ENCODE measurements at places on chromosomes 4 and X. TPM values are rescaled to one million over a fixed set of nuclear protein-coding genes. Genes with fewer than 3 reads are reported as not detected.

DNA sequence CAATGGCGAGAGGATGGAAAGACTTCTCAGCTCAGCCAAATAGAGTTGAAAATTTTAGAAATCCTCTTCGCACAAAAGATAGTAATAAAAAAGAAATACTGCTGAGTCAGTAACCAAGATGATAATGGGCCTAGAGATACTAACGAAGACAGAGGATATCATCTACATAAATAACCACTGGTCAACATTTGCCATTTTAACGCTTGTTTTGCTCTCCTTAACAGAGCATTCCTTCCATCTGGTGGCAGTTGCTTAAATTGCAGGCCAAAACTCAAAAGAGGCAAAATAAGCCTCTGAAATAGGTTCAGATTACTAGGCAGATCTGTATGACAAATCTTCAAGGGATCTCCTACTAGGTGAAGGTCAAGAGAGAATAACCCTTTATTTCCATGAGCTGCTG, 51.7 kb upstream of the MCF2 start:
- no peak for DNase-seq

The UGT2B17 gene
- not detected for total RNA-seq

DNA sequence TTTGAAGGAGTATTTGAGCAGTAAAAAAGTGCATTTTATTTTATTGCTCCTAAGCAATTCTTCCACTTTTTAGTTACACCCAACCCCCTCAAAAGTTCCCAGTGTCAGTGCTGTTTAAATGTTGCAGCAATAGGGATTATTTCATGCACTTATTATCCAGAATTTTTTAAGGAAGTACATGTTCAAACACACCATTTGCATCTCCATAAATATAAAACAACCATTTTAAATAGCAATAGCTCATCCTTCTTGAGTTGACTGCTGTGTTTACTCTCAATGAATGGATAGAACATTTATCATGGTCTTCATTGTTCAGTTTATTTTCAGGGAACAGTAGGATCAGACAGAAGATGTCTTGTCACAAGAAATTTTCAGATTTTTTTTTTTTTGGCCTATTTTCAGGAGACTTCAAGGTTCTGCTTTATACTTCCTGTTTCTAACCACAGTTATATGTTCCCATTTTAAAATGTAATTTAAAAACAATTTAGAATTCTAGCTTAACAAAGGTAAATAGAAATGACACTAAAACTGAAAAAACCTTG, 171.9 kb downstream of the TMA16 start:
- no peak for DNase-seq

The AKAP4 gene
- not detected for total RNA-seq

DNA sequence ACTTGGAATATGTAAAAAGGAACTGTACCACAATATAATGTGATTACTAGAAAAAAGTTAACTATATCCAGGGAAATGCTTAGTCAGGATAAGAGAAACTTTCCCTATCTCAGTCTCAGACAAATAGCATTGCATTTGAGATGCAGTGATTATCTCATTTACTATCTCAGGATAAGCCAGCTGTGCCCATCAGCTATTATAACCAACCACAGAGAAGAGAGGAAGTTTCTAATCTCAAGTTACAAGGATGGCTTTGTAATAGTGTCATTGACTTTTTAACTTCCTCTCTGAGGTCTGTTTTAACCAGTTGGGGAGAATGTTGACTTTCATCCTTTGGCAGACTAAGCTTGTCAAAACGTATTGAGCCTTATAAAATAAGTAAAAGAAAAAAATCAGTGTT, 56.5 kb downstream of the SNX25 start:
- no peak for DNase-seq

GRCh38 chr4:80069837-80070731, 2.9 kb downstream of the ANTXR2 start:
- DNase-seq, result no peak

- DNase-seq, result no peak
Measured at GRCh38 chrX:38662640-38663039, 101.3 kb downstream of the TSPAN7 start.

DNA sequence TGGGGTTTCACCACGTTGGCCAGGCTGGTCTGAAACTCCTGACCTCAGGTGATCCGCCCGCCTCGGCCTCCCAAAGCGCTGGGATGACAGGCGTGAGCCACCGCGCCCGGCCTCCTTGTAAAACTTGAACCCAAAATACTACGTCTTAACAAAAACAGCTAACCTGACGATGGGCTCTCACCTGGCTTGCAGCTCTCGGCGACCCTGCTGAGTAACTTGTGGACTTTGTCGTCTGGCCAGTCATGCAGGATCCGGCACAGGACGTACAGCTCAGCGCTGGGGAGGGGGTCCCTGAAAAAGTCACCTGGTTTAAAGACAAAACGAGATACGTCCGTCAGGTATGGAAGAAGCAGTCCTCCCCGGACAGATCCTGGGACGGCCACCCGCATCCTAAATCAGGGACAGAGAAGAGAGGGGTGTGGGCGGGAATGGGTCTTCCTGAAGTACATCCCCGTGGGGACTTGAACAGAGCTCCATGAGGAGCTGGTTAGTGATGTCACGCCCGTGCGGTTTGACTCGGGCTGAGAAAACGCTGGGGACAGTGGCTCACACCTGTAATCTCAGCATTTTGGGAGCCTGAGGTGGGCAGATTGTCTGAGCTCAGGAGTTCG, 20.7 kb upstream of the SLC25A6 start:
- no peak for DNase-seq

- no peak for DNase-seq
Measured at GRCh38 chr4:47839259-47839658, 1.4 kb upstream of the CORIN start.

The SYNPO2 gene
- 0.89 TPM for total RNA-seq

DNA sequence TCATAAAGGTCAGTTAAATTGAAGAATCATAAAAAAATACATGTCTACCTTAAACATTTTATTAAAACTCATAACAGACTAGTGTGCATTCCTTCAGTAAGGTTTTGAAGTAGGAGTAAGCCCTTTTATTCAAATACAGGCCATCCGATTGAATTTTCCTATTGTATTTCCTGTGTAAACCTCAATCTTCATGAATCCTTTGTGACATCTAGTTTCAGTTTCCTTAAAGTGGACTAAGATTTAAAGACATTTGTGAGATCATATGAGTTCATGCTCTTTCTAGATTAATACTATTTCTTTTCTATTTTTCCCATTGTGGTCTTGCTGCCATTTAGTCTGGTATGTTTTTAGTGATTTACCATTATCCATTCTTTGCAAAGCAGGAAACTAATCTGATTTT, 644.7 kb upstream of the BOD1L1 start:
- DNase-seq, result no peak

The USP17L20 gene
- total RNA-seq, result not detected

The SPANXA2 gene
- total RNA-seq, result not detected

- DNase-seq, result no peak
Measured at GRCh38 chr4:138090150-138090917, 151.8 kb downstream of the SLC7A11 start.

DNA sequence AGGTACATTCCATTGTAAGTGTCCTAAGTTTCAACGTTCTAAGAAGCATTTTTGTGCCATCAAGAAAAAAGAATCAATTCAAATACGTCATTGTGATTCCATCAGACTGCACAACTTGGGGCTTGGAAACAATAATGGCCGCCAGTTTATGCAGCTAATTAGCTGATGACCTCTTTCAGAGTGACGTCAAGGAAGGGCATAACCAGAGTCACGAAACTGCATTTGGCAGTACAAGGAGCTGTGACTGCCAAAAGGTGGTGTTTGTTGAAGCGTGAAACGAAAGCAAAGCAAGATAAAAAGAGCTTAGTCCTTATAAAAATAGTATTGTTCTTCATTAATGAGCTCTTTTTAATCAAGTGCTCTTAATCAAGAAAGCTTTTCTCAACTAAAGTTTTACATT, 81.1 kb upstream of the SH3RF1 start:
- DNase-seq, result no peak

The GC gene
- not detected for total RNA-seq

DNA sequence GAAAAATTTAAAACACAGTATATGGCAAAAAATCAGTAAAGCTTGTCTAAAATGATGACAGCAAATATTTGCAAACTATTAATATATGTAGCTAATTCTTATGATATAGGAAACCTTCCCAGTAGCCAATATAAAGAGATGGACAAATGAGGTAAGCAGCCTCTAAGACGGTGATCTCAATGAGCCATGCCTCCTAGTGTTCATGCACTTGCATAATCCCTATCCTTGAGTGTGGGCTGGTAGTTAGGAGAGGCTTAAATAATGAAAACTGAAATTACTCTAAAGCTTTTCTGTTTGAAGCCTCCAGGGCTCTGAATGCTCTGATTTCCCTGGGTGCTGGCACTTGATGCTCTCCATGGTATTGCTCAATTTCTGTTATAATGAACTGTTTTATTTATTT, 24.6 kb upstream of the ARMCX4 start:
- DNase-seq, result no peak

The ITM2A gene
- total RNA-seq, result 93.9 TPM

GRCh38 chr4:86092684-86093083, 267.2 kb downstream of the MAPK10 start:
- DNase-seq, result no peak

The SERPINA7 gene
- total RNA-seq, result not detected

GRCh38 chr4:151605215-151605614, 155.6 kb downstream of the GATB start:
- no peak for DNase-seq

The STARD8 gene
- total RNA-seq, result 2.3 TPM

- DNase-seq, result no peak
Measured at GRCh38 chr4:56874923-56875322, 32.8 kb upstream of the REST start.

DNA sequence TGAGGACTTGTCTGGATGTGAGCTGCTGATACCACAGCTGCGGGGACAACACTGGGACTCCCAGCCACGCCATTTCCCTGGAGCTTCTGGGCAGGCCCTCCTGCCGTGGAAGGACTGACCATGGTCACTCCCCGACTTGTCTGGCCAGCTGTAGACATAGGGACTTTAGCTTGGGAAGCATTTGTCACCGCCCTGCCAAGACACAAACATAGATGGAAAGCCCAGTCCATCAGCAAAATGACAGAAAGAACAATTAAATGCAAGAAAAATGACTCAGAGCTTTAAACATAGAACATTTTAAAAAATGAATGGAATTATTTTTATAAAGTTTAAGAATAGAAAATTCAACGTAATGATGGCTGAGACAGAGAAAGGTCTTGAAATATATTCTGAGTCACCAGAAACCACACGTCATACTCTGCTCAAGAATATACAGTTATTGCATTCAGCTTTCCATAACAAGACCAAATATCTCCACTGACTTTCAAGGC, 107.6 kb upstream of the CBR4 start:
- DNase-seq, result no peak

- no peak for DNase-seq
Measured at GRCh38 chr4:165714650-165715049, 158.4 kb upstream of the TLL1 start.

The RTL3 gene
- 0.12 TPM for total RNA-seq

Measured in activated CD8-positive, alpha-beta memory T cell treated with anti-CD3 and anti-CD28 coated beads, Interleukin-2, amount 10 ng/mL, durations not matched to agents 7 days and 5 days (primary cell).